Activated CD8-positive, alpha-beta memory T cell treated with anti-CD3 and anti-CD28 coated beads, Interleukin-2, amount 50 U/mL, for 4 hours (primary cell): ENCODE measurements at places on chromosomes 2 and 18.

- no peak for DNase-seq
These were observed 99.9 kb upstream of the FN1 start for GRCh38 chr2:215535741-215536140.

- no peak for DNase-seq
These were observed 104.1 kb upstream of the TRIB2 start for GRCh38 chr2:12612671-12613070.

GRCh38 chr2:1697601-1698000, 46.7 kb downstream of the PXDN start:
- DNase-seq, result no peak

DNA sequence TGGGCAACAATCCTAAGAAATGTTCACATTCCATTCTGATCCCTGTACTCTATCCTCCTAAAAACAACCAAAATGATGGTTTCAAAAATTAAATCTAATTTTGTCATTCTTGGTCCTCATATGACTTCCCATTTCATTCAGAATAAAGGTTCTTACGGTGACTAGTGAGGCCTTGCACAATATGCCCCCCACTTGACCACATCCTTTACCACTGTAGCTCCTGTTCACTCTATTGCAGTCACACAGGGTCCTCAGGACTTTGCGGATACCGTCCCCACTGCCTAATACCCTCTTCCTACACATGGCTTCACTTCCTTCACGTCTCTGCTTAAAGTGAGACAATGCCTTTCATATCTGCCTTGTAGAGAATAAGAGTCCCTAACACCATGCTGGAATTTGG, 1058.7 kb upstream of the KLHL29 start:
- no peak for DNase-seq

- DNase-seq, result no peak
These were observed 148.8 kb downstream of the HDAC4 start for GRCh38 chr2:239251971-239252370.

DNA sequence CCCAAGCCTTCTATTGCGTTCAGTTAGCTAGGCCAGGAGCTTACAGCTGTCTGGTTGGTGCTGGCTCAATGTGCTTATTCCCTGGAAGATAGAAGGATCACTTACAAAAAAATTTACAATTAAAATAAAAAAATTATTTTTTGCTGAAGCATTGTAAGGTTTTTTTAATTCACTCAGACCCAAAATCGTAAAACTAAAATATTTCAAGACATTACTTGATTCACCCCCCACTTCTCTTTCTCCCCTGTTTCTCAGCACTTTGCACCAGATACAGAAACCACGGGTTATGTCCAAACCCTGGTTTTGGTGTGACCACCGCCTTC, 911 bp upstream of the PTPRM start:
- no peak for DNase-seq

DNA sequence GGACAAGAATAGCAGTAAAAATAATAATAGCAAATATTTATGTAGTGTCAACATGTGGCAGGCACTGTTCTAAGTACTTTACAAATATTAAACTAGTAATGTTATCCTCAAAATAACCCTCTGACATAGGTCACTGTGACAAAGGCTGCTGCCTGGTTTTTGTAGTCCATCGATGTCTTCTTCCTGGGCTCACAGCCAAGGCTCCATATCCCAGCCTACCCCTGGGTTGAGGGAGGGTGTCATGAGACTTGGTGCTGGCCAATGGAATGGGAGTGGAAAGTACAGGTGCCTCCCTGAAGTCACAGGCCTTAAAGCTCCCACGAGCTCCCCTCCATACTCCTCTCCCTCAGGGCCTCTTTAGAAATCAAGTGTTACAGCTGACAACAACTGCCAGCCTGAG, 159.3 kb downstream of the CYRIA start:
- DNase-seq, result no peak

- no peak for DNase-seq
These were observed 564 bp downstream of the MPV17 start for GRCh38 chr2:27322301-27322765.

DNA sequence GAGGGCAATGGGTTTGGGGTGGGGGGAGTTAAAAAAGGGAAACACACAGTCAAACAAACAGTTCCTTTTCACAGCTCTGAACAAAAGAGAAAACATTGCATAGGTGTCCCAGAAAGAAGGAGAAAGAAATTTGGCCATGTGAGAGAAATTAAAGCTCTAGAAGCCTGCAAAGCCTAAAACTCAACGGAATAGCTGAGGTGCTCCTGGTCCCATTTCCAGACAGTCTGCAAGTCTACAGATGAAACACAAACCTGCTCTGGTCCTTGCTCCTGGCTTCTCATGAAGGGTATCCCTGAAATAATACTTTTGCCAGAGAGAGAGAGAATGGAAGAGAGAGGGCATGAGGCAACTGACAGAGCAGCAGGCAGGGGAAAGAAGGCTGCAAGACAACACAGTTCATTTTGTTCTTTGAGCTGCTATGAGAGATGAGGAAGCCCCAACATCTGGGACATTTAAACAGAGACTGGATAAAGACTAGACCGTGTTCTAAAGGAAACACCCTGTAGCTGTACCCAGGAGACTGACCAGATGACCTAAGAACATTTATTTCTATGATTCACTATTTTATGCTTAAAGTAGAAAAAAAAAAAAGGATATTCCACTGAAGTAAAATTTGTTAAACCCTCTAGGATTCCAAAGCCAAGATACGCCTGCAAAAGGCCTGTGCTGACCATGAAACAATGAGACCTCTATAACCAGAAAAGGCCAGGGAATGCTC, 57.3 kb upstream of the CYP26B1 start:
- no peak for DNase-seq

DNA sequence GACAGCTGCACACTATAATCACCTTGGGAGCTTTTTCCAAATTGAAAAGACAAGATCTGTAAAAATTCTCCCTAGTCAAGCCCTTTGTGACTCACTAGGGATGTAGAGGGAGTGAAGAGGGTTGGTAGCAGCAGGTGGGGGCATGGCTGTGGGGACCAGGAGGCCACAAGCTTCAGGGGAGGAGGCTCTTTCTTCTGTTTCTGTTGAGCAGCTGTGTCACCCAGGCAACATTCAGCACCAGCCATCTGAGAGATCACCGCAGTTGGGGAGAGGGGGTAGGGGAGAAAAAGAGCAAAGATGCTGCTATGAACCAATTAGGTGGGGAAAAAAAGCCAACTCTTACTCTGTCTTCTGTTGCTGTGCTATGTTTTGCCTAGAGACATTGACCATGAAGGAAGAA, 352.3 kb upstream of the MEIS1 start:
- DNase-seq, result no peak

DNA sequence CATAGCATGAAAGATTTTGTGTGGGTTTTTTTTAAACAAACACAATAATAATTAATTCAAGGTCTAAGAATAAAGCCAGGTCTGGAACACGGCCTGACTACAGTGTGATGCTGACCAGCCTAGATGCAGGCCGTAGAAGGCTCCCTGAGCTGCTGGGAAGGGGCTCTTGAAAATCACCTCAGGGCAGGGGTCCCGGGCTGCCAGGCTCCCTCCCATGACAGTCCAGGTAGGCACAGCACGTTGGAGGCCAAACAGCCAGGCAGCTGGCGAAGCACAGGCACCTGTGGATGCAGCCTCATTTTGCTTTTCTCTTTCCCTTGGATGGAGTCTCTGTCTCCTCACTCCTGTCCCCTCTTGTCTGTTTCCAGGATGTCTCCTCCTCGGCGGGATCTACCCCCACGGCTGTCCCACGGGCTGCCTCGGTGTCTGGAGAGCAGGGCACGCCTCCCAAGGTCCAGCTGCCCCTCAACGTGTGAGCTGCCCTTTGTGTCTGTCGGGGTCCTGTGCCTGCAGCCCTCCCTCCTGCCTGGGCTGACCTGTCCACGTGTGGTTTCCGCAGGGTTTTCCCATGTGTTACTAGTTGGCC, 194.5 kb downstream of the SEPTIN10 start:
- DNase-seq, result no peak

- DNase-seq, result no peak
These were observed 268.7 kb downstream of the GLI2 start for GRCh38 chr2:121004359-121004758.

DNA sequence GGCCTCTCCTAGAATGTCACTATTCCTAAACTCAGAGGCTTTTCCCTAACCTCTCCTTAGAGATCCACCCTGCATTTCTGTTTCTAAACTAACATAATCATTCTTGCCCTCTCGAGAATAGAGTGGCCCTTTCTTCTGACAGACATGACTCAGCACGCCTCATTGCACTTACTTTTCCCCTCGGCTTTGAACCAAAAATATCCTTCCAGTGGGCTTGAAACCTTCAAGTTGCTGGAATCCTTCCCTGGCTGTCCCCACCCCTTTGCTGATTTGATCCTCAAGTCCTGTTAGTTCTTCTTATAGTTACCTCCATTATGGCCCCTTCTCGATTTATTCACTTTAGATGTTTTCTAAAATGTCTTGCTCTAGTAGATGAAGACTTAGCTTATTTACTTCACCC, 158.0 kb downstream of the LTBP1 start:
- DNase-seq, result no peak

GRCh38 chr2:152386266-152386665, 51.3 kb downstream of the FMNL2 start:
- no peak for DNase-seq

GRCh38 chr2:84768840-84769239, 112.0 kb downstream of the TRABD2A start:
- no peak for DNase-seq

DNA sequence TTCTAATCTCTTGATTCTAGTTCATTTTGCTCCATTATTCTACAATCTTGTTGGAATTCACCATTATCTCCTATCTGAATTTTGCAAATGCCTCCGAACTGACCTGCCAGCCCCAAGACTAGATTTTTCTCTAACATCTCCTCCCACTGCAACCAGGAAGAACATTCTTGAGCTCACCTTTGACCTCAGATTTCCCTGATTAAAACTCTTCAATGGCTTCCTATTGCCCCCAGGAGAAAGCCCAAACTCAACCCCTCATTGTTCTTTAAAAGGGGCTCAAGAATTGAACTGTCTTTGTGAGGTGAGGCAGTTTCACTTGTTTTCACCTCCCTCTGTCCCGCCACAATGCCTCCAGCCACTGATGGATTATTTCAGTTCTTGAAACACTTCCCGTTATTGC, 784.6 kb upstream of the ZEB2 start:
- DNase-seq, result no peak

DNA sequence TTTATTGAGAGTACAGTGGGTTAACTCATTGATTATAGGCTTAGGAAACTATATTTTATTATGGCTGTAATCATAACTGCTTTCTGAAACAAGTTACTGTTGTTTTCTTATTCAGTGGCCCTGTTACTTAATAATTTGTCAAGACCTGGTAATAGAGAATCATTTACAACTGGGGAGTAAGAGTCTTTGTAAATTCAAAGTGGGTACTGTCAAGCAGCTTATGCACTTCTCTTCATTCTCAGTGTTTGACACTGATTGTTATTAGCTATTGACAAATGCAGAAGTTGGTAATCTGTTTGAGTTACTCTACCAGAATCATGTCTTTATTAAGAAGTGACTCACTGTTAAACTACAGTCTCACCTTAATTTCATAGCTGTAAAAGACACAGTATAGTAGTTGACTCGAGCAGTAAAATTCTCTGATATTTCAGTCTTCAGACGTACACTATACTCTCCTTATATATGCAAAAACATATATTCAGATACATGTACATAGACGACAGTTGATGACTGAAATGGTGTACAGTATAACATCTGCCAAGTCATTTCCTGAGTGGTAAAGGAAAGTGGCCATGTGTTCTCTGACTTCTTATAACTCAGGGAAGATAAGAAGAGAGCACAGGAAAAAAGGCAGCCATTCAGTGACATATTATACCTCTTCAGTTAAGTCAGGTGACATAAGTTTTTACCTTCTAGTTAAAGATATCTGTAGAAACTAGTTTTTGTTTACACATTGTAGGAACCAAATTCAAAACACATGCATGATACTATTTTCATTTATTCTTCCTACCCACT, 36.0 kb upstream of the TTC27 start:
- DNase-seq, result no peak

DNA sequence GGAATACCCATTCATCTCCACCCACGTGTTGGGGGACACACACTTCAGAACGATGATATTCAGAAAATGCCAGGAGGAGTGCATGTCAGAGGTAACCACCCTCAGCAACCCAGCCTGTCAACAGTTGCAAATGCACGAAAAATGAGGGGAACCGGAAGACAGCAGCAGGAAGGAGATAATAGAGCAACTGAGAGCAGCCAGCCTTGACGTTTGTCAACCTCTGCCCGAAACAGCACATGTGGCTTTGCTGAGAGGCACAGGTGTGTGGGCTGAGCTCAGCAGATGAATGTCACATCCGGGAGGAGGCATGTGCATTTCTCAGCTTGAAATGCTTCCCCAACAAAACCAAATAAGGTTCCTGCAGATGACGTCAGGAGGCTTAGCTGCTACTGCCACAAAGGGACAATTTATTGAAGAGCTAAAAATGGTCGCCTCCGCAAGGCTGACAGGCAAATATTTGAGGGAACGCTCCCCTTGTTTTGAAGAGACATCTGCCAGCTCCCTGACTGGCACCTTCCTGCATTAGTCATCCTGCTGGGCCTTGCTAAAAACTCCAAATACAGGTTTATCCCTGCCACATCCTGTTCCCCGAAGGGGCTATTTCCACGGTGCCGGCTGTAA, 419.0 kb downstream of the NBAS start:
- peak; percentile 59 for DNase-seq

DNA sequence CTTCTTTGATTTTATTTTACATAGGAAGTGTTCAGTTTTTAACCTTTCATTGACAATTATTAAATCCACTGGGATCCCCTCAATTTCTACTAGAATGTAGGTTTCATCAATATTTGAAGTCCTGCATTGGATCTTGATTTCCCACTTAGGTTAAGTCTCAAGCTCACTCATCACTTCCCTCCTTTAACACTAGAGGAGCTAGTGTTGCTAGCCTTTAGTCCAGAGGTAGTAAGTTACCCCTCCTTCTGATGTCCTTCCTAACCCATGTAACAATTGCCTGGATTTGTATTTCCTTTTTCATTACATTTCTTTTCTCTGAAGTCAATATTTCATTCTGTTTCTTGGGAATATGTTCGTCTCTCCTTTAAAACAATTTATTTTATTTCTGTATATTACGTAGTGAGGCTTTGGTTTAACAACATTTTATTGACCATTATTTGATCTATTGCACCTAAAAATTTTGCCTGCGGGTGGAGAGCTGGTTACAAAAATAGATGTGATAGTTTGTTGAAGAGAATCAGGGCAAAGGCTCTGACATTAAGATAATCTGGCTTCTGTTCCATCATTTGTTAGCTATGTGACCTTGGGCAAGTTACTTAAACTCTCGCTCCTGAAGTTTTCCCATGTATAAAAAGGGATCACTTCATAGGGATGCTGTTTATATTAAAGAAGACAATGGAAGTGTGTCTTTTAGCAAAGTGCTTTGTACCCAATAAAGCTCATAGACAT, 833.0 kb downstream of the SLC4A3 start:
- no peak for DNase-seq

GRCh38 chr18:41905786-41906527, 49.1 kb upstream of the PIK3C3 start:
- DNase-seq, result no peak

- DNase-seq, result no peak
These were observed 129.5 kb downstream of the RHBDD1 start for GRCh38 chr2:226965376-226965775.
